ENCODE measurements at places on chromosomes 6 and 20.

- peak; percentile 10 for DNase-seq
Observed at GRCh38 chr6:156175971-156176421, 601.2 kb upstream of the ARID1B start.

GRCh38 chr20:46681032-46681854 is 8.0 kb downstream of the TP53RK start:
- DNase-seq: peak; percentile 49

DNA sequence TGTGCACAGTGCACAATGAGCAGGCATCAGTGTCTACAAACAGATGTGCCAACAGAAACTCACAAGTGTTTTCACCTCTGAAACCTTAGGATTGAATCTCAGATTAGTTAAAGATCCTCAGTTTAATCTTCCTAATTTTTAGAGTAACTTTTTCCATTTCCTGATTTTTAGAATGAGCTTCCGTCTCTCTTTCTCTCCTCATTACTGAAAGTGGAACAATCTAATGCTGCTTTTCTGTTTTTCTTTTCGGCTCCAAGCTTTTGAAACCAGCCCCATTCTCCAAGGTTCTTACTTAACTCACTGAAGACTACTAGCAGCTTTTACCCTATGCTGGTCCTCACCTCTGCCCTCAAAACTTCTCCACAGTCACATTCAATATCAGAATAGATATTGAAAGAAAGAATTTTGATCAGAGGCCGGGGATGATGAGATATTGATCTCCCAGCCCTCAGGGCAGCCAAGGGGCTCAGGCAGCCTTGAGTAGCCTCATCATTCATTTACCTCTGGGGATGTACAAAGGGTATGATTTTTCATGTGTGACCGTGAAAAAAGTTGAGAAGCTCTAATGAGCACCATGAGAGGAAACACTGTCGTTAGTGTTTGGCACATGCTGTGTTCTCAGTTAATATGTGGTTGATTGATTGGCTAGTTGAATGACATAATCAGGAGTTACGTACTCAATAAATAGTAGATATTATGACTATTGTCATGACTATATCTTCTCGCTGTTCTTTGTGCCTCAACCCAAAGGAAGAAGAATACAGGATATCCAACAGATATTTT is 11.9 kb upstream of the STK38 start:
- no peak for DNase-seq

- no peak for DNase-seq
Observed at GRCh38 chr6:7979831-7980230, 69.2 kb upstream of the TXNDC5 start.

DNA sequence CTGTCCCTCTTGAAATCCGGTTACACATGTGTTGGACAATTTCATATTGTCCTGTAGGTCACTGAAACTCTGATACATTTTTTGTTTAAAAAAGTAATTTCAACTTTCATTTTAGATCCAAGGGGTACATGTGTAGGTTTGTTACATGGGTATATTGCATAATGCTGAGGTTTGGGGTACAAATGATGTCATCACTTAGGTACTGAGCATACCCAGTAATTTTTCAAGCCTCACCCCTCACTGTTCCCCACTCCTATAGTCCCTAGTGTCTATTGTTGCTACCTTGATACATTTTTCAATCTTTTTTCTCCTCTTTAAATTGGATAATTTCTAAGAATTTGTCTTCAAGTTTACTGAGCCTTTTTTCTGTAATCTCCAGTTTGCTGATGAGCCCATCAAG is 483.0 kb downstream of the DHX35 start:
- DNase-seq: no peak

DNA sequence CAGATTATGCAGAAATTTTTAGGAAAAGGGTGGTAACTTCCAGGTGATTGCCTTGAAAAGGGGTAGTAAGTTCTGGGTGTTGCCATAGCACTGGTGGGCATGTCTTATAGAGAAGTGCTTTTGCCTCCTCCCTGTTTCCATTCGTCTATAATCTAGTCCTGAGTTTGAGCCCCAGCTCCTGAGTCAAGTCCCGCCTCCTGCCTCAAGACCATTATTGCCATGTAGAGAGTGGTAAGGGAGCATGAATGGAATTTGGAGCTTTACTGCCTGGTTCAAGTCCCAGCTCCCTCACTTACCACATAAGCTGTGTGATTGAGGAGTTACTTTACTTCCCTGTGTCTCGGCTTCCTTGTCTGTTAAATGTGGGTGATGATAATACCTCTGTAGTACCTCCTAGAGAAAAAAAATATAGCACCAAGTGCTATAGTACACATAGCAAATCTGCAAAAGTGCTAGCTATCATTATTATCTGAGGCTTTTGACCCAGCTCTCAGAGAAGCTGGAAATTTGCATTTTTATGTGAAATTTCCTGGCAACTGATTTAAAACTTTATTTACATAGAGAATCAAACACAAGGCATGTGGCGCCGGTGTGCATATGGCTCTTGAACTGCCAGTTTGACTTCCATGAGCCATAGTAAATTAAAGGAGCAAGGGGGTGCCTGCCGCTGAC is 36.0 kb downstream of the TGM6 start:
- no peak for DNase-seq

- DNase-seq: no peak
Observed at GRCh38 chr6:101000341-101000740, 119.2 kb upstream of the ASCC3 start.

GRCh38 chr6:27126046-27126814 is 121.3 kb upstream of the PRSS16 start:
- DNase-seq: no peak

DNA sequence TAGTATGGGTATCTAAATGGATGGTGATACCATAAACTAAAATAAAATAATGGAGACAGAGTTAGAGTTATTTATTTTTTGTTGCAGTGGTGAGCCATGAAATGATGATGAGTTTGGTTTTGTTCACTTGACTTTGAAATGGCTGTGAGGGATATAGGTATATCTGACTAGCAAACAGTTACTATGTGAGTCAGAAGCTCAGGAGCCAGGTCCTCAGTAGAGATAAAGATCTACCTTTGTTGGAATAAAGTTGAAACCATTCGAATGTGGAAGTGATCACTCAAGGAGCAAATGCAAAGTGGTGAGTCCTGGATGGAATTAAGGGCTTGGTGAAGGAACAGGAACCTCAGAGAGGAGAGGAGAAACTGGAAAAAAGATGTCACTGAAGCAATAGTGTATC is 86.0 kb upstream of the TPD52L1 start:
- DNase-seq: no peak

GRCh38 chr20:4326195-4327065 is 311.1 kb upstream of the RNF24 start:
- no peak for DNase-seq

DNA sequence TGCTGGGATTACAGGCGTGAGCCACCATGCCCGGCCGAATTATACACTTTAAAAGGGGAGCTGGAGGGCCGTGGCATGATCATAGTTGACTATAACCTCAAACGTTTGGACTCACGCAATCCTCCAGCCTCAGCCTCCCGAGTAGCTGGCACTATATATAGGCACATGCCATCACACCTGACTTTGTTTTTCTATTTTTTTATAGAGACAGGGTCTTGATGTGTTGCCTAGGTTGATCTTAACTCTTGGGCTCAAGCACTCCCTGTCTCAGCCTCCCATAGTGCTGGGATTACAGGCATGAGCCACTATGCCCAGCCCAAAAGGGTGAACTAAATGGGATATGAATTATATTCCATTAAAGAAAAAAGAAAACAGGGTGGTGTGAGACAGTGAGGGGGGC is 7.8 kb downstream of the PTGIS start:
- DNase-seq: no peak

All from progenitor cell of endocrine pancreas (in vitro differentiated cells).